ENCODE measurements at places on chromosomes 6 and 20.

DNA sequence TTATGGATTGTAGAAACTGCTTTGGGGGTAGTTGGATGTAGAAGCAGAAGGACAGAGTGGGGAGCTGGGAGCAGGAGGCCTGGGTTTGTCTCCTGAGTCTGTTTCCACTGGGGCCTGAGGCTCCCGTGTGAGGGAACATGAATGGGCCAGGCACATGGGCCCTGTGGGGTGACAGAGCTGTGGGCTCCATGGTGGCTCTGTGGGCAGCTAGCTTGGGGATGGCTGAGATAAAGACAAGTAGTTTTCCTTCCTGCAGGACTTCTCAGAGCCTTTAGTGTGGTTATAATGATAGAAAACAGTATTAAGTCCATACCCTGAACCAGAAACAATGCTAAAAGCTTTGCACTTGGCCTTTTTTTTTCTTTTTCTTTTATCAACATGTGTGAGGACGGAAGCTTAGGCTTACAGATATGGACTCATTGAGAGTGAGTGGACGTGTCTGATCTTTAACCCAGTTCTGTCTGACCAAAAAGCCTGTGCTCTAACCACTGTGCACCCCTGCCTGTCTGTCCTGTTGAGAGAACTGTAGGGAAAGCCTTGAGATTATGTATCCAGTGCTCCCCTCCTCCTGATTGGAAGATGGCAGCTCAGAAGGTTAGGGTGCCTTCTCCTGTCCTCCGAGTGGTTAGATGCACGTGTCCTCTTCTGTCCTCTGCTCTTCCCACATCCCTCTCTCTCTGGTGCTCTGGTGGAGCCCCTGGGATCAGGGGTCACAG is 98.3 kb downstream of the CDH26 start:
- no peak for DNase-seq

GRCh38 chr20:57123504-57123903 is 142.9 kb downstream of the BMP7 start:
- DNase-seq: no peak

GRCh38 chr6:110587328-110587727 is 110.9 kb upstream of the SLC22A16 start:
- DNase-seq: no peak

GRCh38 chr6:109340811-109341210 is 41.5 kb downstream of the CD164 start:
- no peak for DNase-seq
